ENCODE measurements at places on chromosomes 4 and X. TPM values are rescaled to one million over a fixed set of nuclear protein-coding genes. Genes with fewer than 3 reads are reported as not detected.

- no peak overlapping the region for H3K4me3 ChIP-seq
- no peaks in the 10 kb centered on the region for H3K4me1 ChIP-seq
- no peak overlapping the region for H3K27ac ChIP-seq
- no peak for DNase-seq
- no peaks in the 10 kb centered on the region for H3K27me3 ChIP-seq
- no peaks in the 10 kb centered on the region for H3K36me3 ChIP-seq
Observed at GRCh38 chr4:38287101-38287851, 327.1 kb downstream of the PTTG2 start.

GRCh38 chr4:146333187-146333894, 119.0 kb downstream of the REELD1 start:
- H3K4me1 ChIP-seq, result peaks cover 9% of the 10 kb centered on the region
- H3K27me3 ChIP-seq, result no peaks in the 10 kb centered on the region
- no peaks in the 10 kb centered on the region for H3K36me3 ChIP-seq

GRCh38 chrX:120236687-120237479, 13.7 kb upstream of the ZBTB33 start:
- no peak overlapping the region for H3K4me3 ChIP-seq
- no peak for DNase-seq
- no peak overlapping the region for H3K27ac ChIP-seq
- no peaks in the 10 kb centered on the region for H3K36me3 ChIP-seq

- peak; percentile 73 for DNase-seq
- H3K36me3 ChIP-seq, result no peaks in the 10 kb centered on the region
- no peaks in the 10 kb centered on the region for H3K4me1 ChIP-seq
Observed at GRCh38 chr4:113300471-113300928, 251.0 kb downstream of the ANK2 start.

DNA sequence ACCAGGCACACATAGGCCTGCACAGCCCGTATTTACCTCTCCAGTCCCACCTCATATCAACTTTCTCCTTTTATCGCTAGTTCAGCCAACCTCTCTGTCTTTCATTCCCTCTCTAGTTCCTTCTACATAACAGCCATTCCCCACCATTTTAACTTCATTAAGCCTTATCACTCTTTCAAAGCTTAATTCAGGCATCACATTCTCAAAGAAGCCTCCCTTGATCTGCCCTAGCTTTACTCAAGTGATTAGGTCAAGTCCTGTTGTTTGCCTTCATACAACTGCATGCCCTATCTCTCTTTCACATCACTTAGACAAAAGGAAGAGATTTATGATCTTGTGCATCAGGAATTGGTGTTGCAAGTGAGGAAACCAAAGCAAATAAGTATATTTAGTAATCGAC, 74.2 kb downstream of the ALPK1 start:
- H3K4me1 ChIP-seq, result no peaks in the 10 kb centered on the region
- no peak overlapping the region for H3K27ac ChIP-seq
- H3K36me3 ChIP-seq, result no peaks in the 10 kb centered on the region

GRCh38 chr4:77152421-77152820, 4.6 kb upstream of the CCNG2 start:
- no peaks in the 10 kb centered on the region for H3K27me3 ChIP-seq
- H3K4me1 ChIP-seq, result peaks cover 42% of the 10 kb centered on the region
- H3K4me3 ChIP-seq, result no peak overlapping the region
- H3K27ac ChIP-seq, result peak overlapping the region; percentile 15
- no peaks in the 10 kb centered on the region for H3K36me3 ChIP-seq

DNA sequence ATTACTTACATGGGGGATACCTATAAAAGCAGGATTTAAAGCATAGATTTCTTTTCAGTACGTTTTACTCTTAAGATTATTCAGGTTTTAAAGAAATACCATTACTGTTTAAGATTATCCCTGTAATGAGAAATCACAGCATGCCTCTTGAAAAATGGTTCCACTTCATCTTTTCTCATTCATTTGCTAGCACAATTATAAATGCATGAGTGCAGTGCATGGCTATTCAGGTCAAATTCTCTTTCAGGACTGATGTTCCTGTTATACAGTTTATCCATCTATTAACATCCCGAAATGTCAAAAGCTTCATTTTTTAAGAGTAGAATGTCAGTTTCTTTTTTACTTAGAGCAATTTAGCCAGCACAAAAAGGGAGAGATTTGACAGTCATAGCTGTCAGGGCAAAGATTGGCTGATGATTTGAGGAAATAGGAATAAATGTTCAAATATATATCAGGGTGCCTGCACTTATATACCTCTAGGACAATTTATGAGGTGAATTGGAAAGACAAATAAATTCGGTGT, 135.2 kb downstream of the ADGRL3 start:
- no peaks in the 10 kb centered on the region for H3K27me3 ChIP-seq
- H3K4me3 ChIP-seq, result no peak overlapping the region
- H3K4me1 ChIP-seq, result no peaks in the 10 kb centered on the region
- no peaks in the 10 kb centered on the region for H3K36me3 ChIP-seq
- H3K27ac ChIP-seq, result no peak overlapping the region

DNA sequence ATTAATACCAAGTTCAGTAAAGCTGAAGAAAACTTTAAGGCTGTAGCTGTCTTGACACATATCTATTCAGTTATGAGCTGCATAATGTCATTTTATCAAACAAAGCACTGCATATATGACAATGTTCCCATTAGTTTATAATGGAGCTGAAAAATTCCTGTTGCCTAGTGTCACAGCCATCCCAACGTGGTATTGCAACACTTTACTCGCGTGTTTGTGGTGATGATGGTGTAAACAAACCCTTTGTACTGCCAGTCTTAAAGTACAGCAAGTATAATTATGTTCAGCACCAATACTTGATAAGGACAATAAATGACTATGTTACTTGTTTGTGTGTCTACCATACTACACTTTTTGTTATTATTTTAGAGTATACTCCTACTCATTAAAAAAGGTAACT, 1415.6 kb upstream of the PCDH7 start:
- no peak for DNase-seq
- no peaks in the 10 kb centered on the region for H3K4me1 ChIP-seq
- H3K27ac ChIP-seq, result no peak overlapping the region

GRCh38 chr4:38184404-38184803, 224.2 kb downstream of the PTTG2 start:
- H3K4me3 ChIP-seq, result no peak overlapping the region
- H3K4me1 ChIP-seq, result no peaks in the 10 kb centered on the region
- no peaks in the 10 kb centered on the region for H3K27me3 ChIP-seq

- H3K27me3 ChIP-seq, result no peaks in the 10 kb centered on the region
- H3K36me3 ChIP-seq, result no peaks in the 10 kb centered on the region
- no peak overlapping the region for H3K4me3 ChIP-seq
Observed at GRCh38 chr4:107757864-107758476, 37.9 kb upstream of the PAPSS1 start.

GRCh38 chr4:181897935-181898334, 345.3 kb upstream of the TENM3 start:
- H3K27me3 ChIP-seq, result no peaks in the 10 kb centered on the region
- no peak overlapping the region for H3K4me3 ChIP-seq
- H3K4me1 ChIP-seq, result no peaks in the 10 kb centered on the region
- no peaks in the 10 kb centered on the region for H3K36me3 ChIP-seq
- no peak overlapping the region for H3K27ac ChIP-seq

GRCh38 chrX:120603707-120604360, at the start of gene MCTS1:
Gene MCTS1 (plus strand): TSS chrX:120604101. CDS start chrX:120604237, 136 bp downstream.
- peak; percentile 91 for DNase-seq
- no peaks in the 10 kb centered on the region for H3K4me1 ChIP-seq
- H3K36me3 ChIP-seq, result no peaks in the 10 kb centered on the region

GRCh38 chrX:94053575-94053974, 379.6 kb downstream of the FAM133A start:
- no peaks in the 10 kb centered on the region for H3K27me3 ChIP-seq
- peaks cover 10% of the 10 kb centered on the region for H3K4me1 ChIP-seq
- H3K4me3 ChIP-seq, result no peak overlapping the region
- peak; percentile 48 for DNase-seq

DNA sequence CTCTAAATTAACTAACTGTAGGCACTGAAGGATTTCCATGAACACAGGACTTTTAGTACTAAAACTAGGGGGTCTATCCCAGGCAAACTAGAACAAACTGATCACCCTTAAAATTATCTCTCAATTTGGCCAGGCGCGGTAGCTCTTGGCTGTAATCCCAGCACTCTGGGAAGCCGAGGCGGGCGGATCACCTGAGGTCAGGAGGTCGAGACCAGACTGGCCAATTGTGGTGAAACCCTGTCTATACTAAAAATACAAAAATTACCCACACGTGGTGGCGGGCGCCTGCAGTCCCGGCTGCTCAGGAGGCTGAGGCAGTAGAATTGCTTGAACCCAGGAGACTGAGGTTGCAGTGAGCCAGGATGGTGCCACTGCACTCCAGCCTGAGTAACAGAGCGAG, 436.6 kb downstream of the RPA4 start:
- no peak overlapping the region for H3K27ac ChIP-seq
- no peaks in the 10 kb centered on the region for H3K4me1 ChIP-seq
- H3K27me3 ChIP-seq, result no peaks in the 10 kb centered on the region
- no peak for DNase-seq
- H3K36me3 ChIP-seq, result no peaks in the 10 kb centered on the region

GRCh38 chr4:182212211-182212761, 30.9 kb upstream of the TENM3 start:
- H3K27ac ChIP-seq, result peak overlapping the region; percentile 70
- peak; percentile 72 for DNase-seq
- H3K4me3 ChIP-seq, result no peak overlapping the region

GRCh38 chrX:148381603-148382002, 118.8 kb upstream of the AFF2 start:
- no peak for DNase-seq
- no peaks in the 10 kb centered on the region for H3K27me3 ChIP-seq
- no peaks in the 10 kb centered on the region for H3K36me3 ChIP-seq
- H3K4me3 ChIP-seq, result no peak overlapping the region
- peak overlapping the region; percentile 43 for H3K27ac ChIP-seq
- no peaks in the 10 kb centered on the region for H3K4me1 ChIP-seq

DNA sequence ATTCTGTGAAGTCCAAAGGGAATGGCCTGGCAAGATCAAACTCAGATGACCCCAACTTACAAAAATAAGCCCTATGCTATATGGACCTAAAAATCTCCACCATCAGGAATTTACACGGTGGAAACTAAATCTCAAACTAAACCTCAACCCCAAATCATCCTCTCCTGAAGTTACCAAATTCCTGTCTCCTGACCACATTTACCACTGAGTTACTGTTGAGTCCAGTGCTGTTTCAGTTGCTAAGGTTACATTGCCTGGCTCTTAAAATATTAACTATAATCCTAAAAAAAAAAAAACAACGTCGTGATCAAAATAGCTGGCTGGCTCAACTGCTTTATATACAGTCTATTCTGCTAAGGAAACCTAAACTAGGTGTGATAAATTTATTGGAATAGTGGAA, 315.2 kb upstream of the SLIT2 start:
- H3K4me1 ChIP-seq, result no peaks in the 10 kb centered on the region
- no peak for DNase-seq
- H3K27ac ChIP-seq, result no peak overlapping the region
- H3K27me3 ChIP-seq, result no peaks in the 10 kb centered on the region
- H3K4me3 ChIP-seq, result no peak overlapping the region
- no peaks in the 10 kb centered on the region for H3K36me3 ChIP-seq

DNA sequence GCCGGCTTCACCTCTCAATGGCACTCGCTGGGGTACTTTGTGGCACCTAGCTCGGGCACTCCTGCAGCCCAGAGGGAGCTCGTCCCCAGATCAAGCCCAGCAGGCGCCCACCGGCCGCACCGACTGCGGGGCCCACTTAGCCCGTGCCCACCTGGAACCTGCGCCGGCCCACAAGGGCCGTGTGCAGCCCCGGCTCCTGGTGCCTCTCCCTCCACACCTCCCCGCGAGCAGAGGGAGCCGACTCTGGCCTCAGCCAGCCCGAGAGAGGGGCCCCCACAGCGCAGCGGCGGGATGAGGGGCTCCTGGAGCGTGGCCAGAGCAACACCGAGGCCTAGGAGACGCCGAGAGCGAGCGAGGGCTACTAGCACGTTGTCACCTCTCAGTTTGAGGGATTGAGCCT, 82.1 kb upstream of the SHISA3 start:
- DNase-seq, result no peak
- H3K36me3 ChIP-seq, result no peaks in the 10 kb centered on the region
- no peak overlapping the region for H3K4me3 ChIP-seq
- no peaks in the 10 kb centered on the region for H3K27me3 ChIP-seq

DNA sequence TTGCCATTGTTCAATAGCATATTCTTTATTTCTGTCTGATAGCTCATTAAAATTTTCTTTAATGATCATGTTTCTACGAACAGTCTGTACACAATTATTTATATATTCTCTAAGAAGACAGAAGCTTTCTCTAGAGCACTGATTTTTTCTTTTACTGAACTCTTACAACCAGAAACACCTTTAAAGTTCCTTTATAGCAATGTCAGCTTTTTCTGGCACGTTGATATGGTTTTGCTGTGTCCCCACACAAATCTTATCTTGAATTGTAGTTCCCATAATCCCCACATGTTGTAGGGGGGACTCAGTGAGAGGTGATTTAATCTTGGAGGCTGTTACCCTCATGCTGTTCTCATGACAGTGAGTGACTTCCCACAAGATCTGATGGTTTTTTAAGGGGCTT, 299.4 kb downstream of the PPARGC1A start:
- H3K4me3 ChIP-seq, result no peak overlapping the region
- H3K27me3 ChIP-seq, result no peaks in the 10 kb centered on the region
- no peaks in the 10 kb centered on the region for H3K4me1 ChIP-seq
- no peak for DNase-seq

DNA sequence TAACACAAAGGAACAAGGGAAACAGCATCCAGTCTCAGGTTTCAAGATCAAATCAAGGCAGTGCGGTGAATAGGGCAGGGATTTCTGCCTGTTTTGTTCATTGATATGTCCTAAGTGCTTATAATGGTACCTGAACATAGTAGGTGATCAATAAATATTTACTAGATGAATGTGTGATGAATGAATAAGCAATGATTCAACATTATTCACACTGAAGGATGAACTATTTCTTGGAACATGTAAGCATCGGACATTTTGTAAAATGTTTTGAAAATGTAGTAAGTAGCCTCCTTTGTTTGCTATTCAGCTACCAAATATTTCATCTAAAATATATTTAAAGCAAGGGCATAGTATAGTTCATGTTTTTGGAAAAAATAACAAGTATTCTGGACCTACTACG, 67.8 kb downstream of the USP38 start:
- DNase-seq, result no peak
- H3K4me1 ChIP-seq, result peaks cover 3% of the 10 kb centered on the region
- H3K27ac ChIP-seq, result no peak overlapping the region
- H3K36me3 ChIP-seq, result no peaks in the 10 kb centered on the region
- no peak overlapping the region for H3K4me3 ChIP-seq
- H3K27me3 ChIP-seq, result no peaks in the 10 kb centered on the region

- no peaks in the 10 kb centered on the region for H3K27me3 ChIP-seq
- no peak overlapping the region for H3K4me3 ChIP-seq
- peak overlapping the region; percentile 57 for H3K27ac ChIP-seq
- DNase-seq, result peak; percentile 44
Observed at GRCh38 chr4:153241970-153242838, 38.0 kb downstream of the TRIM2 start.

GRCh38 chr4:3687538-3687937, 78.6 kb upstream of the ADRA2C start:
- H3K27ac ChIP-seq, result no peak overlapping the region
- H3K4me3 ChIP-seq, result no peak overlapping the region
- no peaks in the 10 kb centered on the region for H3K4me1 ChIP-seq
- no peaks in the 10 kb centered on the region for H3K36me3 ChIP-seq

The RNF175 gene
- polyA plus RNA-seq, result 2.6 TPM

The CSAG3 gene
- not detected for polyA plus RNA-seq

The F8A3 gene
- 11.9 TPM for polyA plus RNA-seq

The F9 gene
- polyA plus RNA-seq, result 2.8 TPM

The TRIM75 gene
- polyA plus RNA-seq, result not detected

The NAP1L3 gene
- 32.3 TPM for polyA plus RNA-seq

The NXF3 gene
- not detected for polyA plus RNA-seq

The DTHD1 gene
- not detected for polyA plus RNA-seq

The CENPE gene
- 1.2 TPM for polyA plus RNA-seq

The LRAT gene
- polyA plus RNA-seq, result 2.6 TPM

The PARM1 gene
- polyA plus RNA-seq, result 90.4 TPM

The UGT2B10 gene
- 3.6 TPM for polyA plus RNA-seq
